Activated naive CD8-positive, alpha-beta T cell treated with anti-CD3 and anti-CD28 coated beads, Interleukin-2, amount 10 ng/mL, durations not matched to agents 7 days and 5 days (primary cell): ENCODE measurements at places on chromosomes 7 and 10.

DNA sequence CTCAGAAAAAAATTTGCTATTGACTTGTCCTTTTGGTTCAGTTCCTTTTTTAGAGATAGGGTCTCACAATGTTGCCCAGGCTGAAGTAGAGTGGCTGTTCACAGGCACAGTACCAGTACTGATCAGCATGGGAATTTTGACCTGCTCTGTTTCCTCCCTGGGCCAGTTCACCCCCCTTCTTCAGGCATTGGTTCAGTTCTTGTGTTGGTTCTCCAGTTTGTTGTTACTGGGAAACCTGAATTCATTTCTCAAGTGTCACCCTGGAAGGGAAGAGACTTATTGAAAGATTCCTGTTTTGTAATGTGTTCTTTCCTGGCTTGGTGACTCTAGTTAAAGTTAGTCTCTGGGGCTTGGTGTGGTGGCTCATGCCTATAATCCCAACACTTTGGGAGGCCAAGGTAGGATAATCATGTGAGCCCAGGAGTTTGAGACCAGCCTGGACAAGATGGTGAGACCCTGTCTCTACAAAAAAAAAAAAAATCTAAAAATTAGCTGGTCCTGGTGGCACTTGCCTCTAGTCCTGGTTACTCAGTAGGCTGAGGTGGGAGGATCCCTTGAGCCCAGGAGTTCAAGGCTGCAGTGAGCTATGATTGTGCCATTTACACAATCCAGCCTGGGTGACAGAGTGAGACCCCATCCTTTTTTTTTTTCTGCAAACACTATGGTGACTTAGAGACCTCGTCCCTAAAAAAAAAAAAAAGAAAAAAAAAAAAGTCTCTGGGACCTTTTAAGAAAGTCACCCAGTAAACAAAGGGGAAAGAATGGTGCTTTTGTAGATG is 52.7 kb downstream of the CNNM2 start:
- no peak for DNase-seq

DNA sequence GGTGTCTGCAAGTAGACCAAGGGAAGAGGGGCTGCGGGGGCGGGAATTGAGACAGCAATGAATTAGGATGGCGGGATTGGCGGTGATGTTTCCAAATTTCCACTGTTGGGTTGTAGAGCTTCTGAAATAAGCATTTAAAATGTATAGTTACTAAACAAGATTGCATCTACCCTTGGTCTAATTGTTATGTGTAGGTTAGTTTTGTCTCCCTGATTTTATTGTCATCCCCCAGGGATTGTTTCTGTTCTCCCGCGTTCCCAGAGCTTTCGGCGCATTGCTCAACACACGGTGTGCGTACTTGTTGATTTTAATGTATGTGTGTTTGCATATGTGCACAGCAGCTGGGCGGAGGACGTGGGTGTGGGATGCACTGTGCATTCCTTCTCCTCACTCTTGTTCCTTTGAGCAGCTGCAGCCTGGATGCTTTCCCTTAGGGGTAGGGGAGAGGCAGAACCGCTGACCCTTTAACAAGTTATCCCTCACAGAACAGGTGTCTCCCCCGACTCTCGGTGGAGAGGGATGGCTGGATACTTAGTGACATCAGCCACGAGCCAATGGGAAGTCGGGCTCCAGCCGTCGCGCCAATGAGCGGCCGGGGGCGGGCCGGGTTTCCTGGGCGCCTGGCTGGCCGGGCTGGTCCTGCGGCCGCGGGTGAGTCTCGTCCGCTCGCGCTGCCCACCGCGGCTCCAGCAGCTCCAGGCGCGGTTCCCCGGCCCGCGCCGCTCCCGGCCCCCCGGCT is at the start of gene TSPAN33:
Gene TSPAN33, plus strand, starts transcription at position 613 of the 739 bp plus-strand sequence. CDS start 274 bp downstream, outside the sequence.
- DNase-seq, result peak; percentile 78

DNA sequence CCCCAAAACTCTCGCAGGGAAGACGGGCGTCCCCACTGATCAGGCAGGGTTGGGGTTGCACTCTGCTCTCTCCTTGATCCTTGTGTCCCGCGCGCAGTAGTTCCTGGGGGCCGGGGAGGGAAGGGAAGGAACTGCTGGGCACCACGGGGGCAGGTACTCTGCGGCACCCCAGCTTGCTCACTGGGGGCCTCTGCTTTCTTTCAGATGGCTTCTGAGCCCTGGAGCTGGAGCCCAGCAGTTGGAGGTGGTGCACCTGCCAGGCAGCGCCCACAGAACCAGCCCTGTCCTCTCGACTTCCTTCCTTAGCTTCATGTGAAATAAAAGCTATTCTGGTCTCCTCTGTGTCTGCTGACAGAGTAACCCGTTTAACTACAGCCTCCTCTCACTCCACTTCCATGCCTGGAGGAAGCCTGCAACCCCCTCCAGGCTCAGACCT is 12.2 kb downstream of the PLAC9 start:
- peak; percentile 53 for DNase-seq

GRCh38 chr10:123621492-123621891 is 44.7 kb upstream of the GPR26 start:
- no peak for DNase-seq

DNA sequence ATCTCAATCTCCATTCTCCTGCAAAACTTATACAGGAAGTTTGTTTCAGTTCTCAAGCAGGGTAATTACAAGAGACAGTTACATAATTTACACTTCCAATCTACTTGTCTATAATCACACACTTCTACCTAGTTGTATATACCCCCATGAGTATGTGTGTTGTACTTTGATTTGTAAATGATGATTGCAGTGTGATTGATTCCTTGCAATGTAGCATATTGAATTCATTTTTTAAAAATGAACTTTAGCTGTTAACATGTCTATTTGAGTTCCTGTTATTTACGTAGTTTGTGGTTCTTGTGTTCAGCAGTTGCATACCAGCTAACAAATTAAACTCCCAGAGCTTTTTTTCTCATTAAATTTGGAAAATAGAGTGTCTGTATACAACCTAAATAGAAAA is 102.5 kb upstream of the SAMD8 start:
- DNase-seq, result no peak

- no peak for DNase-seq
These were observed 33.2 kb downstream of the RPS24 start for GRCh38 chr10:78066728-78067430.

DNA sequence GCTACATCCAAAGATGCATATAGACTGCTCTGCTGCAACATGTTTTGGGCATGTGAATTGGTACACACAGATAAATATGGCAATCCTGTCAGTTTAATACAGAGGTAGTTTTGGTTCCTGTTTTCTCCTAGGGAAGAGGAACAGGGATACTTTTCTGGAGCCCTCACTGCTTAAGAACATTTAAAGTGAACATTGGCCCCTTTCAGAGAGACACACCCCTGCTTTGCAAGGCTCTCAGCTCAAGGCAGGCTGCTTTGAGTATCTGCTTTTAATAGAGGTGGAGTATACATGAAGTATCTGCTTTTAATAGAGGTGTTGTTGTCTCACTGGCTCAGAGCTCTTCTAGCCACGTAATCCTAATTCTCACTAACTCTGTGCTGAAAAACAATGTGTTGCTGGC is 38.9 kb downstream of the CYP51A1 start:
- DNase-seq, result no peak

DNA sequence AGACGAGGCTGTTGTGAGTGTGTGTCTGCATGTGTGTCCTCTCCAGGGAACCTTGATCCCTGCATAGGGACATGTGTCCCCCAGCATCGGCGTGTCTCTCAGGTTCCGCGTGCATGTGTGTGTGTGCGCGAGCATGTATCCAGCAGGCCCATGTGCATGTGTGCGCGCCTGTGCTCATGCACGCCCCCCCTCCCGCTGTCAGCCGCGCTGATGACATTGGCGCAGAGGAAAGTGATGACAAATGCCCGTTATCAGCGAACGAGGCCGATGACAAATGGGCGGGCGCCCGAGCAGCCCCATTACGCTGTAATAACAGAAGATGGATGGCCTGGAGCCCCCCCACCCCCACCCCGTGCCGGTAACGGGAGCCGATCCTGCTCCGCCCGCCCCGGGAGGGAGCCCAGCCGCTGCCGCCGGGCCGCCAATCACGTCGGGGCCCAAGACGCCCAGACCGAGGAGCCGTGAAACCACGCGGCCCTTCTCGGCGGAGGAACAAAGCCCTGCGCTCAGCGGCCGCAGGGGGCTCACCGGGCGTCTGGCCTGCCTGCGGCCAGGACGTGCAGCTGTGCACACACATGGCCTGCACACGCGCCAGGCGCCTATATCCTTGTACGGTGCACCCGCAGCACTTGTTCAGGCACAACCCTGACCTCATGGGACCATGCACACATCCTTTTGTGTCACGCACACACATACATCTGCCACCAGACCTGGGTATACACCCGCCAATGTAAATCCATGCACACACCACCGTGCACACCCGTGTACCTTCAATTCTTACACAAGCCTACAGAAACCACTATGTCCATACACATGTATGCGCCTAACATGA is 21.5 kb downstream of the POLL start:
- DNase-seq, result no peak

DNA sequence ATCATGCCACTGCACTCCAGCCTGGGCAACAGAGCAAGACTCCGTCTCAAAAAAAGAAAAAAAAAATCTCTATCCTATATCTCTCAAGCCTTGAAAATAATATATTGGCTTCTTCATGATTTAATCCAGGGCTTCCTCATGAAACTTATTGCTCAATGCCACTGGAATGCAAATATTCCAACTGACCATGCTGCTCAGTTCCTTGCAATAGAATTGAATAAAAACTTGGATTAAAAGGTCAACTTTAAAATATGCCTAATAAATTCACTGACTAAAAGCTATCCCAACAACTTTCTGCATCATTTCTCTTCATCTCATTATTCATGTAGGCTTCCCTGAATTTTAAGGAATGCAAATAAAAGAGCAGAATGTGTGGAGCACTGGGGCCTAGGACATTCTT is 42.1 kb upstream of the NOBOX start:
- no peak for DNase-seq

- no peak for DNase-seq
These were observed 381.8 kb upstream of the FZD8 start for GRCh38 chr10:36023939-36024338.

DNA sequence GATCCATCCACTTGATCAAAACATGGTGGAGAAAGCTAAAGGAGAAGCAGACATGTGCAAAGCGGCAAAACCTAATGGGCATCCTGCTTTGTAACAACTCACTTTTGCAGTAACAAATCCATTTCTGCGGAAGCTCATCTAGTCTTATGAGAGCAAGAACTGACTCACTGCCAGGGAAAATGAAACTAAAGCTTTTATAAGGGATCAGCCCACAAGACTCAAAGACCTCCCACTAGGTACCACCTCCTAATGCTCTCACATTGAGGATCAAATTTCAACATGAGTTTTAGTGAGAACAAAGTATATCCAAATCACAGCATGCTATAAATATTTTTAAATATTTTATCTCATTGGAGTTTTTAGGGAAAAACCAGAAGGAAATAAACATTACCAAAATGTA is 120.1 kb upstream of the GNAI1 start:
- no peak for DNase-seq

- DNase-seq, result no peak
These were observed 254.8 kb downstream of the PHF14 start for GRCh38 chr7:11228515-11228914.

DNA sequence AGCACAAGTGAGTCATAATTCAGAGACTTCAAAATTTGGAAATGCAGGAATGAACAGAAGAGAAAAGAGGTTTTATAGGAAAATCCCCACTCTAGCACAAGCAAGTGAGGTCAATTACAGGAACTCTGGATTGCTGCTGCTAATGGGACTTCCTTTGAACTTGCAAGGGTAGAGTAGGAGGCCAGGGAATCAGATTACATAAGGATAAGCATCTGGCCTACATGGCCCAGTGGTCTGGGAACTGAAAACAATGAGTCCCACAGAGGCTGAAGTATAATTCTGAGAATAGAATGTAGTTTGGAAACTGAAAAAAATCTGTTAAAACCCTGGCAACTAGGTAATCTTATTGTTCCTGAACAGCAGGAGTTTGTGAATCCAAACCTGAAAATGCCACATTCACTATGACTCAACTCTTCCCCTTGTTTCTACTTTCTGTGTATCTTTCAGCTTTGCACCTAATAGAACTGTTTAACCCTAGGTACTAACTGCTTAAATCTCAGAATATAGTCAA is 66.5 kb downstream of the CTNNA3 start:
- no peak for DNase-seq

DNA sequence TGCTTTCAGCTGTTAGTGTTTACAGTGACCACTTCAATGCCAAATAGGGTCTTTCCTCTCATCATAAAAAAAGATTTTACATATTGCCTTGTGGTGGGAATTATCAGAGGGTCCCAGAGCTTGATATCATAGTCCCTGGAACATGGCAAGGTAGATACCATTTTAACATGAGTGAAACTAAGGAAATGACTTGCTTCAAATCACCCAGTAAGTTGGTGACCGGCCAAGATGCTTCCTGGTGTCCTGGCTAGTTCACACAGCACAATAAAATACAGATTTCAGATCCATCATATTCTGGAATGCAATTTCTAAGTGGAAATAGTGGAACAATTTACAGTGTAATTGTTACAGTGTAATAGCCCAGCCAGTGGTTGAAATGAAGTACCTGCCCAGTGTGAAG is 36.6 kb downstream of the CNNM1 start:
- DNase-seq, result no peak

GRCh38 chr7:14888962-14889361 is 13.6 kb downstream of the DGKB start:
- DNase-seq, result no peak

DNA sequence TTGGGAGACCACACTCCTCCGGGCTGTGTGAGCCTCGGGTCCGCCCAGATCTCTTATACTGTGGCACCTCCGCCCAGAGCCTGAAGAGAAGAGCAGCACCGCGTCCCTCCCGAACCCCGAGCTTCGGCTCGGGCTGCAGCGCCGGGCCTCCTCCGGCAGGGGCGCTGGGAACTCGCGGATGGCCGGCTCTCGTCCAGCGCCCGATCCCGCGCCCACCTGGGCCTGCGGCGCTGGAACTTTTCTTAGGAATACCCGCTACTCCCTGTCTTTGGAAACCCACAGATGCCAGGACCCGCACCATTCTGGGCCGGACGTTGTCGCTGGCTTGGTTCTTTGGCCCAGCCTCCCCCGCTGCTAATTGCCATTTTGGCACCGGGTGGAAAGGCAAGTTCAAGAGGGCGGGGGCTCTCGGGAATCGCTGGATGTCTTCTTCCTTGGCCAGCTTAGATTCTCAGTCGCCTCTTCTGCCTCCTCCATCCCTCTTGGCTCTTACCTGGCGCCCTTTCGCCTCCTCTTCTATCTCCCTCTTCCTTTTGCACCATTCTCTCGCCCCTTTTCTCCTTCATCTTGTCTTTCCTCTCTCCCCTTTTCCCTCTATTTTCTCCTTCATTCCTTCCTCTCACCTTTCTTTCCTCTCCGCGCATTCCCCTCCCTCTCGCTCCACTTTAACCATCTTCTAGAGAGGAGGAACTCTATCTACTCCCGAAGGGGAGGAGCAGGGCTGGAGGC is 2.1 kb upstream of the SORCS3 start:
- no peak for DNase-seq

GRCh38 chr7:4739528-4739992 is 35.9 kb upstream of the AP5Z1 start:
- DNase-seq, result no peak

- no peak for DNase-seq
These were observed 4.8 kb downstream of the FBH1 start for GRCh38 chr10:5894873-5895272.

GRCh38 chr10:132627666-132628531 is 90.3 kb downstream of the INPP5A start:
- no peak for DNase-seq

- no peak for DNase-seq
These were observed 32.0 kb downstream of the ITGB8 start for GRCh38 chr7:20362574-20363253.

- peak; percentile 45 for DNase-seq
These were observed 219.0 kb downstream of the CCDC3 start for GRCh38 chr10:12782537-12782936.

GRCh38 chr10:28327491-28327880 is 24.6 kb upstream of the MPP7 start:
- DNase-seq, result no peak
